ENCODE measurements at places on chromosomes 16 and 17.

GRCh38 chr17:1002412-1002753 is 5.5 kb downstream of the TIMM22 start:
- DNase-seq: no peak

DNA sequence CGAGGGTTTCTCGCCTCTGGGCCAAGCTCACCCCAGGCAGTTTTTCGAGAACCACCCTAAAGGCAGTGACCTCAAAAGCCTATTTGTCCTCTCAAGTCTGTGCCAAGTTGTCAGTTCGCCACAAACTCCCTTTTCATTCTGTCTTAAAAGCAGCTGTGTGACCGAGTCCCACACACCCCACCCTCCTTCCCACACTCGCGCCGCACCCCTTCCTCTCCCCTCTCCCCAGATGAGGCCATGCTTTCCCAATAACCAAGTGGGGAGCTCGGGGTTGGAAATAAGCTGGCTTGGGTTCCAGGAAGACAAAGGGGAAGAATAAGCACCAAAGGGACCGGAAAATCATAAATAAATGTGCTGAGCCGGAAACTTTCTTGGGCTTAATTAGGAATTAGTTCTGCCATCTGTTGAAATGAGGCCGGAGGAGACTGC is 36.7 kb downstream of the GRIN2C start:
- no peak for DNase-seq

GRCh38 chr16:26700250-26700649 is 366.5 kb upstream of the C16orf82 start:
- DNase-seq: no peak

GRCh38 chr16:70687671-70688245 is 1.9 kb upstream of the MTSS2 start:
- no peak for DNase-seq

- DNase-seq: no peak
Observed at GRCh38 chr16:75218256-75219076, at the start of gene CTRB1. Gene CTRB1, plus strand, starts transcription at chr16:75218988. Its CDS starts 20 bp downstream, at chr16:75219008.

DNA sequence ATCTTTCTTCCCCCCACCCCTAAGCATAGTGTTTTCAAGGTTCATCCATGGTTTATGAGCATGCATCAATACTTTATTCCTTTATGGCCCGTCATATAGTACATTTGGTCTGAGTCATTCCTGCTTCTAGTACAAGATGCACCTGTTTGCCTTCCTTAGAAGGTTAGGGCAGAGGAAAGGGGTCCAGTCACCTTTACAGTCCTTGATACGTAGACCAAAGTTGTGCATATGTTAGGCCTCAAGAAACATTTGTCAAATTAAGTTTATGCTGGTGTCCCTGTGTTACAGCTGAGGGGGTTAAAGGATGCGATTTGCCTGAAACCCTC is 1.4 kb downstream of the CYB5D2 start:
- DNase-seq: no peak

GRCh38 chr16:81477697-81478693 is 33.4 kb downstream of the CMIP start:
- DNase-seq: no peak

DNA sequence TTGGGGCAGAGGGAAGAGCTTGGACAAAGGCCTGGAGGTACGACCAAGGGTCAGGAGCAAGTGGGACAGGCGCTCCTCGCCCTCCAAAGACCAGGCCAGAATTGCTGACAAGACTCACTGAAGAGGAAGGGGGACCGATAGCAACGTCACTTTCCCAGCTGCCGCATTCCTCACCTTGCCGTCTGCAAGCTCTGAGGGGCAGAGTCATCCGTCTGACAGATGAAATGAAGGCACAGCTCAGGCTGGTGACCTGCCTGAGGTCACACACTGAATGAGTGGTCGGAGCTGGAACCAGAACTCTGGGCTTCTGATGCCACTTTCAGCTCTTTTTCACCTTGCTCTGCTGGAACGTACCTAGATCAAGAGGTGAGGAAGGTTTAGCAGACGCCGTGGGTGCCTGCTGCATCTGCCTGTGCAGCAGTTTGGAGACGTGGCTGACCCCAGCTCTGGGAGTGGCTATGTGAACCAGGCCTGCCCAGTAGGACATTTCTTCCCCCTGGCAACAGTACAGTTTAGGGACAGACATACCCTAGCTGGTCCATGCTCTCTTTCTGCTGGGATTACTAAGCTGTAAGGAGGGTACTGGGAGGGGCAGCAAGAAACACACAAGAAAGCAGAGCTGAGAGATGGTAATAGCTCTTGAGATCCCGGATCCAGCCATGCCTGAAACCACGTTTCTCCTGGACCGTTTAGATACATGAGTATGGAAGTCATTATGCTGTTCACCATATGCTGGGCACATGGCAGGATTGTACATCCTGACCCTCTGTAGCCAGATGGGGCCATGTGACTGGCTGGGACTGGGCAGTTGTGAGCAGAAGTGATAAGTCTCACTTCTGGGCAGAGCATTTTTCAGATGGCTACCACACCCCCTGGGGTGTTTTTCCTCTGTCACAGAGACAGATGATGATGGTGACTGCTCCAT is 50.9 kb downstream of the IL21R start:
- DNase-seq: no peak

GRCh38 chr16:83818276-83818675 is 10.5 kb downstream of the HSBP1 start:
- DNase-seq: no peak

GRCh38 chr17:44792276-44792675 is 33.5 kb downstream of the ADAM11 start:
- DNase-seq: no peak

GRCh38 chr17:73797594-73798110 is 153.4 kb upstream of the SDK2 start:
- no peak for DNase-seq

GRCh38 chr16:50521246-50521900 is 26.8 kb upstream of the NKD1 start:
- DNase-seq: no peak

GRCh38 chr16:63363738-63364137 is 1327.5 kb upstream of the CDH8 start:
- DNase-seq: no peak

DNA sequence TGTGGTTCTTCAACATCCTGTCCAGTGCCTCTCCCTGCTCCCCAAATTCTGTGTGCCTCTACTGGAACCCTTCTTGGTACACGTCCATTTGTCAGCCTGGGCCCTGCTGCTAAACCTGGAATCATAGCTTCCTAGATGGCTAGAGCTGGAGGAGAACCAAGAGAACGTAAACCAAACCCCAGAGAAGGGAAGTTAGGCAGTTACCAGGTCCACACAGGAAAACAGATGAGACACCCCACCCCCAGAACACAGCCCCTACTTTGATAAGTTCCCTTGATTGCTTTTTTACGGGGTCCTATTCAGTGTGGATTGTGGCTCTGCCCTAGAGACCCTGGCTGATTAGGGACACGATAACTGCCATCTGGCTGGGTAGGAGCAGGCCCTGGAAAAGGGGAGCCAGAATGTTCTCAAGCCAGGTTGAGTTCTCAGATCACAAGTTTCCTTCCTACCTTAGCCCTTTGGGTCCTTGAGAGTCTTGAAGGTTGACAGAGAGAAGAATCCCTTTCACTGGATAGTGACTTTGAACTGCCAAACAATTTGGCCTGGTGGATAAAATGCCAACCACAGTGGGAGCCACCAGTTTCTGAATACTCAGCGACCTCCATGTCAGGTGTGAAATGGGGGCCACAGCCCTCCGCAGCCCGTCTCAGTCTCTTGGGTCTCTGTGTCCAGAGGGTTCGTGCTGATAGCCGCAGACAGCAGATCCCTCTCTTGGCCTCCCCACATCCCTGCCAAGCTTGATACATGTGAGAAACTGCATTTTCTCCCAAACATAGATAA is 7.9 kb downstream of the TBX4 start:
- no peak for DNase-seq

DNA sequence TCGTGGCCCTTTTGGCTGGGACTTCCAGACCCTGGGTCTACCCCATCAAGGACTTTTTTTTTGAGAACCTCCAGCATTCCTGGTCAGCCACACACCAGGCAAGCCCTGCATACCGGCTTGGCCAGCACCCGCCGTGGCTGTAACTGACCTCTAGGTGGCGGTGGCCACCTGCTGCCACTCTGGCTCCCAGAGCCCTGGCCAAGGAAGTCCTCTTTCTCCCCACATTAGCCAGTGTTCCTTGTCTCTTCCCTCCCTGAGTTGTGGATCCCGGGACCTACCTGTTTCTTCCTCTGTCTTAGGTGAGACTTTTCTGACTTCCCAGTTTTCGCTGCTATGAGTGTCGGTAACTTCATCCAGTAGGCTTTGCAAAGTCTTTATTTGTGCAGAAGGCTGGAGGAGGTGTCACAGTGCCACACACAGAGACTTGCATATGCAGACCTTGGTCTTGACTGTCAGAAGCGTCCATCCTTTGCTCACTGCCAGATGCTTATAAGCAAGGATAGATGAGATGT is 348.3 kb downstream of the CPPED1 start:
- DNase-seq: peak; percentile 26

DNA sequence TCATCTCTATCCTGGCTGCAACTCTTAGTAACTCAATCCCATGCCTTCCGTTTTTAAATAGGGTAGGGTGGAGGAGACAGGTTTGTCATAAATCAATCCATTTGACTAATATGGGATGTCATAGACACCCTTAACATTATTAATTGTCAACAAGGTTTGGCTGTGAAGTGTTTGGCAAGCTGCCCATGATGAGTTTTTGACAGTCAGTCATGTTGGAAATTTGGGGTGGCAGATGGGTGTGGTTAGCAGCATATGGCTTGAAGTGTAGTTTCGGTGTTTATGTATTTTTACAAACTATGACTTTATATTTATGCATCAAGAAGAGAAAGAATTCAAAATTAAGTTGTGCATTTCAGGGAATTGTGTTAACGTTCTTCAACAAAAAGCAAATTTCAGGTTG is 221.8 kb upstream of the CDH5 start:
- DNase-seq: no peak

GRCh38 chr17:76646712-76647111 is 3.2 kb upstream of the ST6GALNAC1 start:
- DNase-seq: no peak

- no peak for DNase-seq
Observed at GRCh38 chr16:20923876-20924275, 23.3 kb downstream of the LYRM1 start.

GRCh38 chr16:13684819-13685563 is 235.0 kb upstream of the ERCC4 start:
- no peak for DNase-seq

DNA sequence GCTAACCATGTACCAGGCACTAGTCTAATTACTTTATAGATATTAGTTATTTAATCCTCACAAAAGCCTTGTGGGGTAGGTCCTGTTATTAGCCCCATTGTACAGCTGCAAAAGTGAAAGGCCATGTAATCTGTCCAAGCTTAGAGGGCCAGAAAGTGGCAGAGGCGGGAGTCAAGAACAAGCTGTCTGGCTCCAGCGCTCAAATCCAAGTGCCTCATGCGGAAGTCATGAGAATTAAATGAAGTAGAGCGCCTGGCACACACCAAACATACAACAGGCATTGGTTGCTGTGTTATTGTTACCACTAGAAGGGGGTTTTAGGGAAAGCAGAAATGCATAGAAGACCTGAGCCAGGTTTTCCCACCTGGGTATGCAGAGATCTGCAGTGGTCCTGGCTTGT is 1.2 kb downstream of the AQP8 start:
- no peak for DNase-seq

- no peak for DNase-seq
Observed at GRCh38 chr16:3051494-3051893, 5.1 kb downstream of the MMP25 start.

DNA sequence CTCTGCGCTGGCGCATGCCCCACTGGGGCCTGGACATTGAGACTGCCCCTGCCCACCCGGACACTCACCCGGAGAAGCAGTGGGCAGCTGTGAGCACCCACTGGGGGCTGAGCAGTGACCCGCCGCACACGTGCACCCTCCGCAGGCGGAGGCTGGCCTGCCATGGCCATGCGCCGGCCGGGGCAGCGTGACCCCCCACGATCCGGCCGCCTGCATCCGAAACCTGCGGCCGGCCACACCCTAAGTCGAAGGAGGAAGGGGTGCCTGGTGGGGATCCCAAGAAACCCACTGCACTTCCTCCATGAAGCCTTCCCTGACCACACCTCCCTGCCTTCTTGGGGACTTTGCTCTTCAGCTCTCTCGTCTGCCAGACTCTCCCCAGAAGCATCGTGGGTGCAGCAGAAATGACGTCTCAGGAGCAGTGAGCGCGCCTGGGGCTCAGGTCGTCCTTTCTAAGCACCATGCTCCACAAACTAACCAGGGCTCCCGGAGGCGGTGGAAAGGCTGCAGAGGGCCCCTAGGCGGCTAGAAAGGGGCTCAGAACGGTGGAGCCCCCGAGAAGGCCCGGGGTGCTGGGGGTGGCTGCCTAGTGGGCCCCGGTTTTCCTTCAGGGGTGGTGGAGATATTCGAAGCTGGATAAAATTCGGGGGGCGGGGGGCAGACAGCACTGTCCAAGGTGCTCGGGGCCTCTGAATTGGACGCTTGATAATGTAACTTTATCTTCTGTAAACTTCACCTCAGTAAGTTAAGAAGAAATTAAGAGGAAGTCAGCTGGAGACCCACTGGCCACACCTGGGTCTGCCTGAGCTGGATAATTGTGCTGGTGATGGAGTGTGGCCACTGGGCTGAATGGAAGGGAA is 1.5 kb downstream of the TPSG1 start:
- DNase-seq: no peak

DNA sequence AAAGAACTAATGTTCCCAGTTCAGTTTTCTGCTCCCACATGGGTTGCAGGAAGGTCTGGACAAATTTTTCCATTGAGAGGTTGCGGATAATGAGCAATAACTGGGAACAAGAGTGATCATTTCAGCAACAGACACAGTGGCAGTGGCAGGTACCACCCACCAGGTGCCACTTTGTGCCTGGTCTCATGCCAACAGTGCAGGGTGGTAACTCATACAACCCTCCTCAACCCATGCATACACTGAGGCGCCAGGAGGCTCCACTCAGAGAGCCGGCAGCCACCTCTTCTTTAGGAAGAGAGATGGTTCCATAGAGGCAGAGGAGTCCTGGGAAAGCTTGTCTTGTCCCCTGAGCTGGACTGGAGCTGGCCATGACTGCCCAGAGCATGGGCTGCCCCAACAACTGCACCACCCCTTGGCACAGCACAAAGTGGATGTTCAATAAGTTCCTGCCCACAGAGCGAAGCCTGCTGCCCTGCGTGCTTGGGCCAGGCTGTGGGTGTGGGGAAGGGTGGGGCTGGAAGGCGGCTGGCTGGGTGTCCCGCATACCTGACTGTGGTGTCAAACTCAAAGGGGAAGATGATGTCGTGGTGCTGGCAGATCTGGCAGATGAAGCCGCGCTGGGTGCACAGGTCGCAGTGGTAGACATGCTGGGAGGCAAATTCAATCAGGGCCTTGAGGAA is 6.4 kb upstream of the ARHGAP27 start:
- DNase-seq: no peak
